ENCODE measurements at places on chromosomes 1 and 21.

DNA sequence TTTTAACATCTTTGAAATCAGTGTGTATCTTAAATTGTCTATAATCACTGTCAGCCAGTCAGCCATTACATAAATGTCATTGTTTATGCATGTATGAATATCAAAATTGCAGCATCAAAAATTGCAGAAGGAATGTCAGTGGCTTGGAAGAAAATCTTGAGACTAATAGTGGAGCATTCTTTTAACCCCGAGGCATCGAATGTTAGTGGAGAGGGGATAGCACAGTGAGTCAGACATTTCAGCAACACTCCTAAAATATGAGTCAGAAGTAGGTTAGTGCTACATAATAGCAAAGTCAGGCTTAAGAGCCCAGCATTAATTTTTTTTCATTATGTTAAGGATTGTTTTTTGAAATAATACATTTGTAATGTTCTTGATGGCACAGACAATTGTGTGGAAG, 45.5 kb downstream of the SNRPE start:
- no peak for DNase-seq
- H3K27ac ChIP-seq = no peak overlapping the region
- no peaks in the 10 kb centered on the region for H3K4me1 ChIP-seq
- no peak overlapping the region for H3K4me3 ChIP-seq
- H3K36me3 ChIP-seq = no peaks in the 10 kb centered on the region

DNA sequence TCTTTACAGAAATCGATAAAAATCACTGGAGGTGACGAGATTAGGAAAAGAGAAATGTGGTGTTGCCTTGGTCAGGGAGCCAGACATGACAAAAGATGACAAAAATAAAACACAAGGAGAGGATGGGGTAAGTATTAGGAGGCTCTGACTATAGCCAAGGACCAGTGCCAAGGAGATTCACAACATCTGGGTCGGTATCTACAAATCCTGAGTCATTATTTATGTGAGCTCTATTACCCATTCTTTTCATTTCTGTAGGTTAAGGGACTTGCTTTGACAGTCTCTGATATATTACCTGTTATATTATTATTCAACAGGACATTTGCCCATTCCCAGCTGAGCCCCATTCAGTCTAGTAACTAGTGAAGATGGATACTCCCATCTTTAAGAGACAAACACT, 120.8 kb downstream of the TYW3 start:
- H3K4me3 ChIP-seq = no peak overlapping the region
- no peak for DNase-seq
- H3K4me1 ChIP-seq = no peaks in the 10 kb centered on the region
- no peaks in the 10 kb centered on the region for H3K27me3 ChIP-seq
- H3K36me3 ChIP-seq = no peaks in the 10 kb centered on the region
- no peak overlapping the region for H3K27ac ChIP-seq

GRCh38 chr1:15215116-15215515, 31.9 kb upstream of the FHAD1 start:
- no peaks in the 10 kb centered on the region for H3K27me3 ChIP-seq
- peaks cover 2% of the 10 kb centered on the region for H3K36me3 ChIP-seq
- peak; percentile 27 for DNase-seq
- H3K27ac ChIP-seq = no peak overlapping the region

DNA sequence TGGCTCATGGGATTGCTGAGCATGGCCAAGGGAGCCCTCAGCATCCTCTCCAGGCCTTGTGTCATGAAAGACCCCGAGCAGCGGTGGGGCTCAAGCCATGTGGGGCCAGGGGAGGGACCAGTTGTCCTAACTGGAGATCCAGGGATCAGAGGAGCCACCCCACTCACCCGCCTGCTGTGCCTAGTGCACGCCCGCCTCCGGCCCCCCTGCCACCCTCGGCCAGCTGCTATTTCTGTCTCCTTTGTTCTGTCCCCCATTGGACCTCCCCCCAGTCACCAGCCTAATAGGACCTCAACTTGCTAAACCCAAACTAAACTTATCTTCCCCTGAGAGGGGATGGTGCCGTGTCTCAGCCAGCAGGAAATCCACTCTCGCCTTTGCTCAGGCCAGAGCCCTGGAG, 44.4 kb downstream of the TP73 start:
- H3K36me3 ChIP-seq = no peaks in the 10 kb centered on the region
- no peak overlapping the region for H3K4me3 ChIP-seq
- H3K4me1 ChIP-seq = peaks cover 3% of the 10 kb centered on the region
- no peak for DNase-seq

DNA sequence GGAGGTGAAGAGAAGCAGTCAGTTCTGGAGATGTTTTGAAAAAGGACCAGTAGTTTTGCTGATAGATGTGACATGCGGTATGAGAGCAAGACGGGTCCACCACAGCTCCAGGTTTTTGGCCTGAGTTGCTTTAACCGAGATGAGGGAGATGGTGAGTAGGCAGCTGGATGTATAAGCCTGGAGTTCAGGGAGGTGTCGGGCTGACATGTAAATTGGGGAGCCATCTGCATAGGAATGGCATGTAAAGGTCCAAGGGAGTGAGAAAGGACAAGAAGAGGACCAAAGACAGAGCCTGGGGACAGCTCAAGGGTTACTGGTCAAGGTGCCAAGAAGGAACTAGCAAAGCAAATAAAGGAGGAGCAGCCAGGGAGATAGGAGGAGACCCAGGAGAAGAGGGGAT, 503.7 kb downstream of the MATN1 start:
- H3K36me3 ChIP-seq = no peaks in the 10 kb centered on the region
- no peak overlapping the region for H3K27ac ChIP-seq
- H3K4me1 ChIP-seq = no peaks in the 10 kb centered on the region
- DNase-seq = no peak
- no peak overlapping the region for H3K4me3 ChIP-seq

DNA sequence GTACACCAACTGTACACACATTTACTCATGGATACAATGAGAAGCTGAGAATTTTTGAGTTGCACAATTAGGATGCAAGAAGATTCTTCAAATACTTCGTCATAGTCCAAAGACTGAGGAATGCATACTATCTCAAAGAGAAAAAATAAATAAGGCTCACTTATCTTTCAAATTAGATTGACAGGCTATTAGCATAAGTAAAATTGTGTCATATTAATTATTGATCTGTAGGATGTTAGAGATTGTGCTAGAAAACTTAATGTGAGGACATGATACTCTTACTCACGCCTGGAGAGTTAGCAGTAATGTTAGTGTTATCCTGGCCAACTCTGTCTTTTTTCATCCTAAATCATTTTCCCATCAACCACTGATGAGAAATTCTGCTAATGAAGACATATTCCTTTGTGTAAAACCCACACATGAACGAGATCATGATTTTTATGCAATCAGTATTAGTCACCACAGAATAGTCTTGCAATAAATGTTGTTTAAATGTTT, 659.0 kb downstream of the LTN1 start:
- no peak overlapping the region for H3K4me3 ChIP-seq
- no peak for DNase-seq
- H3K27ac ChIP-seq = no peak overlapping the region
- no peaks in the 10 kb centered on the region for H3K36me3 ChIP-seq

DNA sequence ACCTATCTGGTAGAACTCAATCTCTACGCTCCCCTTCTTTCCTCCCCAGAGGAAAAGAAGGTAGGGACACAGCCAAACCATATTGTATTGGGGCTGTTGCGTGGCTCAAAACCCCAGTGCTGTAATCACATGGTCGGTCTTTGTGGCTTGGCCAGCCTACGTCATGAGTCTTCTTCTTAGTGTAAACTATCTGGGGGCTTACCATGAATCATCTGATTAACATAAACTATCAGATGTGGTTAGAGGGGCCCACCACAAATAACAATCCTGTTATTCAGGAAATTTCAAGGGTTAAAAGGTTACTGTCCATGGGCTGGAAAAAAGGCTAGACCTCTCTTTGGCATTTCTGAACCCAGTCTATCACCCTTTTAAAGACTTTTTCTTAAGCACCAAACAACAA, 49.5 kb upstream of the GPR52 start:
- no peak overlapping the region for H3K27ac ChIP-seq
- H3K4me1 ChIP-seq = no peaks in the 10 kb centered on the region
- H3K4me3 ChIP-seq = no peak overlapping the region
- no peak for DNase-seq
- peaks cover 30% of the 10 kb centered on the region for H3K36me3 ChIP-seq
- no peaks in the 10 kb centered on the region for H3K27me3 ChIP-seq

DNA sequence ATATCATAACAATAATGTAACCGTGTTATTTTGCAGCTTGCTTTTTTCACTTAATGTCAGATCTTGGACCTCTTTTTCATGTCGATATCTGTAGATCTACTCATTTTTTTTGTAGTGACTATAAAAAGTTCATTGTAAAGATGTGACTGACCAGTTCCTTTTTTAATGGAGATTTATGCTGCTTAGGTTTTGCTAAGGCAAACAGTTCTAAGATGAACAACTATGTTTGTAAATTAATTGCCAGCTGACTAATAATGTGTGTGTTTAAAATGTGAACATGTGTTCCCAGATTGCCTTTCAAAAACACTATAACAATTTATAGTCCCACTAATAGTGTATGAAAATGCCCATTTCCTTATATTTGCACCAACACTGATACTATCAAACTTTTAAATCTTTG, 18.1 kb upstream of the EPS8L3 start:
- H3K4me3 ChIP-seq = no peak overlapping the region
- no peak overlapping the region for H3K27ac ChIP-seq
- H3K36me3 ChIP-seq = no peaks in the 10 kb centered on the region

- no peak overlapping the region for H3K4me3 ChIP-seq
- H3K27me3 ChIP-seq = peaks cover 36% of the 10 kb centered on the region
- DNase-seq = no peak
- H3K4me1 ChIP-seq = no peaks in the 10 kb centered on the region
- no peaks in the 10 kb centered on the region for H3K36me3 ChIP-seq
These were observed 1.9 kb downstream of the CSMD2 start for GRCh38 chr1:34162852-34163766.

DNA sequence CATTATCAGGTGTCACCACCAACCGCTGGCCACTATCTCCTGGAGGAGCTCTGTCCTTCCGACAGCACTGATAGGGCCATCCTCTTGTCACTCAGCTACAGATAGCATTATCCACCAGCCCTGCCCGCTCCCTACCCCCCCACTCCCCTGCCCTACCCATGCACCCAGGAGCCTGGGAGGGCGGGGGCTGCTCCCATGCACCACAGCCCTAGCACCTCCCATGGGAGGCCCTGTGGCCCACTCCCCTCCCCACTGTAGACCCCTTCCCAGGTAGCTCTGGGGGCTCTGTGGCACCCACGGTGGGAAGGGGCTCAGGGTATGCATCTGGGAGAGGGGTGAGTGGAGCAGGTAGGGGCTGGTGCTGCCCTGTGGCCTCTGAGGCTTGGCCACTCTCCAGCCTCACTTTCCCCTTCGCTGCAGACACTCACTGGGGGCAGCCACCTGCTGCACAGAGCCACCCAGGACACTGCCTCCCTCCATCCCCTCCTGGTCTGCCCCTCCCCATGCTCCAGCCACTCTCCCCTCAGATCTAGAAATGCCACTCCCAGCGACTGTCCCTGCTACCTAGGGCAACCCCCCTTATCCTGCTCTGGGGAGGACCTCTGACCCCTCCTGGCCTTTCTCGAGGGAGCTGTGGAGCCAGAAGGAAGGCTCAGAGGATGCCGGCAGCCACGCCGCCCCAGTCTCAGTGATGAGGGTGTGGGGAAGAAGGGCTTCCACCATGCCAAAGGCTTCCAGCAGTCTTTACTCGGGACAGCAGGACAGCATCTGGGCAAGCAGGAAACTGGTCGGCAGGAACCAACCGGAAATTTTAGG, 58.5 kb downstream of the WNT9A start:
- peaks cover 23% of the 10 kb centered on the region for H3K4me1 ChIP-seq
- no peak overlapping the region for H3K27ac ChIP-seq
- H3K27me3 ChIP-seq = peaks cover 4% of the 10 kb centered on the region
- no peaks in the 10 kb centered on the region for H3K36me3 ChIP-seq

DNA sequence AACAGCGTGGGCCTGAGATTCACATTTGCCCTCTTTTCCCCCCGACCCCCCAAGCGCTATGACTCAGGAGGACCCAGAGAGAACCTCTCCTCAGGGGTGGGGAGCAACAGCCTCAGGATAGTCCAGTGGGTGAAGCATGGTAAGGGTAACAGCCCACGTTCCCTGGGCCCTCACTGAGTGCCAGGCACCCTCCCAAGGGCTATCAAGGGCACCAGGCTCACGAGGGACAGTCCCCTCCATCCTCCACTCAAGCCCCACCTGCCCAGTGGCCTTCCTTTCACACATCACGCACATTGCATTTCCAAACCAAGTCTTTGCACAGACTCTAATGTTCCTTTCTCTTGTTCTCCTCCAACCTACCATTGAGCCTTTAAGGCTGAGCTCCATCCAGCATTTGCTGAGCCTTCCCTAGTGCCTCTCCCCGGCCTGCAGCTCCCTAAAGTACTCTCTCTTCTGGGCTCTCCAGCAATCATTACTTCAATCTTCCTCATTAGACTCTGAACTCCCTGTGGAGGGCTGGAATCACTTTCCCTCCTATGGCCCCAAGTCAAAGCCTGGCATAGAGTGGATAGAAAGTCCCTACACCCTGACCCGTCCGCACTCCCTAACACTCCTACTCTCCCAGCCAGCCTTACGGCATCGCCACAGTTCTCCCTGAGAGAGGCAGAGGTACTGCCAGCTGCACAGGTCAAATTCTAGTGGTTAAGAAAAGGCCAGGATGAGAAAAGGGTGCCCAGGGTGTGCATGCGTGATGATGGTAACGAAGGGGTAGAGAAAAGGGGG, 1.0 kb downstream of the AKR7A2 start:
- peaks cover 50% of the 10 kb centered on the region for H3K4me1 ChIP-seq
- H3K27ac ChIP-seq = peak overlapping the region; percentile 75
- H3K36me3 ChIP-seq = peaks cover 30% of the 10 kb centered on the region
- DNase-seq = no peak
- no peaks in the 10 kb centered on the region for H3K27me3 ChIP-seq
- H3K4me3 ChIP-seq = peak overlapping the region; percentile 90

- H3K4me3 ChIP-seq = no peak overlapping the region
- H3K27ac ChIP-seq = no peak overlapping the region
- no peak for DNase-seq
- H3K36me3 ChIP-seq = no peaks in the 10 kb centered on the region
- peaks cover 18% of the 10 kb centered on the region for H3K4me1 ChIP-seq
- H3K27me3 ChIP-seq = no peaks in the 10 kb centered on the region
These were observed 135.8 kb downstream of the SYF2 start for GRCh38 chr1:25096307-25097150.

GRCh38 chr1:54623216-54624007, at the start of gene FAM151A:
Gene FAM151A, minus strand, starts transcription at chr1:54623525. Its CDS starts 130 bp downstream, at chr1:54623395.
- H3K36me3 ChIP-seq = no peaks in the 10 kb centered on the region
- H3K4me3 ChIP-seq = no peak within 1 kb of the TSS
- no peak for DNase-seq
- H3K27me3 ChIP-seq = no peaks in the 10 kb centered on the region
- H3K27ac ChIP-seq = no peak within 1 kb of the TSS

- no peak overlapping the region for H3K27ac ChIP-seq
- H3K4me1 ChIP-seq = no peaks in the 10 kb centered on the region
- no peaks in the 10 kb centered on the region for H3K27me3 ChIP-seq
- no peak overlapping the region for H3K4me3 ChIP-seq
- DNase-seq = no peak
These were observed 9.2 kb upstream of the HHIPL2 start for GRCh38 chr1:222557148-222557547.
